ENCODE measurements at places on chromosomes 2 and 18.

- no peak for DNase-seq
Observed at GRCh38 chr2:170161516-170162270, 16.3 kb upstream of the MYO3B start.

- peak; percentile 21 for DNase-seq
Observed at GRCh38 chr2:73235315-73236028, 1.4 kb downstream of the CCT7 start.

GRCh38 chr2:231693956-231694355 is 14.4 kb upstream of the PTMA start:
- no peak for DNase-seq

DNA sequence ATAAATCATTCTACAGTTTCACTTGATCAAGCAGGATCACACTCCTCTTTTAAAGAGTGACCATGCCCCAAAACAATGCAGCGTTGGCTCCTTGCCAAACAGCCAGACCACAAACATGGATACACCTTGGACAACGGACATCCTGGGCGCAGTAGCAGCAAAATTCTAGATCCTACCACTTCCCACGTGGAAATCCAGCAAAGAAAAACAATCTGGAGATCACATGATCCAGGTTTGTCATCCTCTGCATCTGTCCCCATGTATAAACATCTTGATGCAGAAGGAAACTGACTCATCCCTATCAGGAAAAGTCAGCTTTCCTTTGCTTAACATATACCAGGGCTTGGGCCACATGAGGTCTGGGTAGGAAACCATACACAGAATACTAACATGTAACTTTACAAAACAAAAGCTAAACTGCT is 53.1 kb downstream of the ZNF521 start:
- DNase-seq = peak; percentile 63

GRCh38 chr2:126935774-126936173 is 37.1 kb downstream of the TEX51 start:
- DNase-seq = no peak

- DNase-seq = no peak
Observed at GRCh38 chr2:9646196-9647030, 15.6 kb upstream of the YWHAQ start.

DNA sequence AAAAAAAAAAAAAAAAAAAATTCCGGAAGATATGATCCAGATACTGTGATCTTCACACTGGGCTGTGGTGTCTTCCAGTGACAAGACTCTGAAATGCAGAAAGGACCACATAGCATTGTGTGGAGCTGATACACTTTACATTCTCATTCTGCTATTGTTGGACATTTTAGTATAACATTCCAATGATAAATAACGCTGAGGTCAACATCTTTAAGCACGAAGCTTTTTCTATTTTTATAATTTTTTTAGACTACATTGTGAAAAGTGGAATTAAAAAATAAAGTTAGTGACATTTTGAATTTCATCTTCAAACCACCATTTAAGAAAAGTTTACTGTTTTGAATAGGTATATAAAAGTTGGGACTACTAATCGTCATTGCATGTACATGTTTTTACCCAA is 62.7 kb downstream of the CDCA7 start:
- DNase-seq = no peak

DNA sequence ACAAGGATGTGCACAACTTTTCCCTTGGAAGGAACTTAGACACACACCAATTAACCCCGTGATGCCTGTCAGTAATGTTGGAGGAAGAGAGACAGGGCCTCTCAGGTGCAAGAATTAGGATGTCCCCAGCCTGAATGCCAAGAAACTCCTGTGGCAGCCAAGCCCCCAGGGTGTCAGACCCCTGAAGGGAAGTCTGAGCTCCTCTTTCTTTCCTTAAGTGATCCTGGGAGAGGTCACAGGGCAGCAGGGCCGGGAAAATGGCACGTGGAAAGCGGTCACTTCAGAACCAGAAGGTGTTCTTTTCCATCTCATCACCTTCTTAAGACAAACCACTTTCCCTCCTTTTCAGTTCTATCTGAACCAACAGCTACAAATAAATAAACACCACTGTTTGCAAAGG is 185.9 kb downstream of the ANAPC1 start:
- no peak for DNase-seq

- DNase-seq = no peak
Observed at GRCh38 chr2:73077424-73077795, 5.9 kb upstream of the SFXN5 start.

GRCh38 chr2:143513081-143513480 is 383.9 kb downstream of the ARHGAP15 start:
- peak; percentile 9 for DNase-seq

DNA sequence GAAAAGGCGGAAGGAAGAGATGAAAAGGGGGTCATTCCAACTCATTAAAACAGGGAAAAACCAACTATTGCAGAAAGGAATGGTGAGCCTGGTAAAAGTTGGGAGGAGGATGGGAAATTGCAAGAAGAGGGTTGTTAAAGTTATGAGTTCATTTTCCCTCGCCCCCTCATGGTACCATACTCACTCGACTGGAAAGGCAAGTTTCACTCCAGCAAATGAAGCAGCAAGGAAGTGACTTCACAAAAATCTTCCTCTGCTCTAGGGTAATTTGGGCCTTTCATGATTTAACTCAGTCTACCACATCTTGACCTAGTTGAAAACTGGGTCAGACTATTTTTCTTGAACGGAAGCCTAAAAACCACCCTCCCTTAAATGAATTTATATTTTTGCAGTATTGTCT is 22.8 kb upstream of the DAW1 start:
- DNase-seq = no peak

DNA sequence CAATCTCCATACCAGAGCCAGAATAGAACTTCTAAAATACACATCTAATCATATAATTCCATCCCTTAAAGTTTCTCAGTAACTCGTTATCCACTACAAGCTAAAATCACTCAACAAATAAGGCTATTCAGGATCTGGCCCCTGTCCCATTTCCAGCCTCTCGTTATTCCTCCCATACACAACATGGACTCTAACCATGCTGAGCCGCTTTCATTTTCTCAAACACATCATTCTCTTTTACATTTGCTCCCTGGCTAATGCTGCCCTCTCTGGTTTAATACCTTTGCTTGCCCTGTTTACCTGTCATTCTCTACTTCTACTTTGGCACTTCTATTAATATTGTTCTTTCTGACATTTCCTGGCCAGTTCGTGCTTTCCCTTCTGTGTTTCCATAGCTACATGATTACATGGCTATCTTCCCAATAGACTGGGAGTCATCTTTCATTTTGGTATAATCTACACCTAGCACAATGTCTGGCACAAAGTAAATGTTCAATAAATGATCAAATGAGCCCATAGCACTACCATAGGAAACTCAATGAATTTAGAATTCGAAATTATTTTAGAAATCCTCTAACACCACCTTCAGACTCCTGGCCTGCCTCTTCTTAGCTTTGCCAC is 163.6 kb upstream of the VRK2 start:
- DNase-seq = no peak
